CD8-positive, alpha-beta memory T cell (primary cell): ENCODE measurements at places on chromosomes 13 and 19.

- DNase-seq: no peak
Observed at GRCh38 chr13:33677215-33677614, 140.7 kb upstream of the RFC3 start.

DNA sequence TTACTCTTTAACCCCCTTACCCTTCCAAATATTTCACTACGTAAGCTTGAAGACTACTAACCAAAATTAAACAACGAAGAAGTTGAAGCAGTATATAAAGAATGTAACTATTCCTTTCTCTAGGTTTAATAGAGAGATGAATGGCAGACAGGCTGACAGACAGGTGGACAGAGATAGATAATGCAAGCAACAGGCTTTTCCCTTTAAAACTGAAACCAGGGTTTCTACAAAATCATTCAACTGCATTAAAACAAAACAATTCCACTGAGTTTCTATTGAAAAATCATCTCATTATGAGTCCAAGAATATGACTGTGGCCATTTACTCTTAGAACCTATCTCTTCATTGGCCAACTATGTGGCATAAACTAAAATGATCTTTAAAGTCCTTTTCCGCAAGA lies 15.2 kb downstream of the LNX2 start:
- no peak for DNase-seq

DNA sequence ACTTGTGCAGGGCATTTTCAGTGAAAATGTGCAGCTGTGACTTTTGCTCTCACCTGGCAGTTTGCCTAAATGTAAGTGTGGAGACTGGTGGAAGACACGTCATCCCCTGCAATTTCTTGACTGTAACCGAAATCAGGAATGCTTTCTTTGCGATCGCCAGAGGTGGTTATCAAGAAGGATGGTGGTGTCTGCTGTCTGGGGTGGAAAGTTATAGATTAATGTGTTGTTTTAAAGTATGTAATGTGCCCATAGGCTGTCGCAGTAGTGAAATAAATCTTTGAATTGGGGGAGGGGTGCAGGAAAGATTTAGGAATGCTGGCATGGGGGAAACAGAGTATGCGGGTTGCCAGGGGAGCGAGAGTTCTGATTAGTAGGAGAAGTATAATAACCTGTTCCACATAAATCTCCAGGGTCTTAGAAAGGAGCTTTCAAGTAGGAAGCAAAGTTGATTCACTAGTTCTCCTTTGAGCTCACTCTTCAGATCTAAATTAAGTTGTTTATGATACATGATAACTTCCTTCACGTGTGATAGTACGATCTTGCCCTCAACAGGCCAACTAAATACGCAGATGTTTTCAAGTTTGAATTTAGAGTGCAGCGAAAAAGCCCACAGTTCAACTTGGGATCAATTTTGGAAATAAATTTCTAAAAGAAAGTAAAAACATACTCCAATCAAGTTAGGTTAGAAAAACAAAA lies 1520.0 kb upstream of the SLC10A2 start:
- DNase-seq: no peak

- no peak for DNase-seq
Observed at GRCh38 chr19:5935473-5936291, 21.6 kb downstream of the CAPS start.

DNA sequence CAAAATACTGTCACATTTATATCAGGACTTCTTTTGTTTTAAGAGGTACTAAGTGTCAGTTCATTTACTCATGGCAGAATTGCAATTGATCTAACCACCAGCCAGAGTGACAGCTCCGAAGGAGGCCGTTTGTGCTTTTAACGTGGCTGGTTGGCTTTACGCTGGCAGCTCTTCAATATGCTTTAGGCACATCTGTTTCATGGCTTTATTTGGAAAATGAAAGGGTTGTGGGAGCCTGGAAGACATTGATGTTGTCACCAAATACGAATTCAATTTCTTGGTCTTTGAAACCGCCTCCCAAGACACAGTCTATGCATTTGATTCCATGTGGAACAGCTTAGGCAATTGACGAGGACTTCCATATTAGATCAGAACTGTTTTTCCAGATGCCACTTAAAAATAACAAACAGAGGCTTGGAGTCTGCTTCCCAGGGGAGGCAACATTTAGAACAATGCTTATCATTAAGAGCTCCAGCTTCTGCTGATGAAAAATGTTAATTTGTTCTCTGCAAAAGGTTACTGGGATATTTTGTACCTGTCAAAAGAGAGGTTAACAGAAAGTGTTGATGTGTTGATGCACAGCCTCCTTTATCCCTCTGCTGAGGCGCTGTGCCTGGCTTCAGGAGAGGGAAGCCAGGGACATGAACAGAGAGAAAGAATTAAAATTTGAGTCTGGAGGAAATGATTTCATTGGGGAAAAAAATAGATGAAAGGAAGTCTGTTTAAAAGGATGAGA lies 64.0 kb upstream of the TNFRSF19 start:
- DNase-seq: no peak

DNA sequence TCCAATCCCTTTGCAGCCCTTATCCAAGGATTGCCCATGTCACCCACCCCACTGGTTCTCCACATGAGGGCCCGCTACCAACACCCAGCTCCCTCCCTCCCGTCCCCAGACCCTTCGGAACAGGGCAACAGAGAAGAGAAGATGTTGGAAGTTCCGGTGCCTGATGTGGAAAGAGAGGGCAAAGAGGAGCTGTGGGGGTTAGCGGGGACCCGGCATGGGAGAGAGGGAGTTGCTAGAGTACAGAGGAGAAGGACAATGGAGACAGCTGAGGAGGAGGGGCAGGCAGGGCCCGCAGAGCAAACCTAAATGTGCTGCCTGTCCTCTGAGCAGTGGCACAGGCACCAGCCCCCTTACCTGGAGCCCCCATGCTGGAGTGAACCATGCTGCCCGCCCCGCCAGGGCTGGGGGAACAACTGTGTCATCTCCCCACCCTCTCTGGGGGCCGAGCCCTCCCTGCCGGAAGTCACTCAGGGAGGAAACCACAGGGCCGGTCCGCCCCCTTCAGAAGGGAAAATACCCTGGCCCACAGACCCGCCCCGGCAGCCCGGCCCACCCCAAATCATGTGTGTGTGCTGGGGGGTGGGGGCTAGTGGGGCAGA lies at the start of gene POU2F2:
TSS of gene POU2F2 (minus strand) at position 417 of the 599 bp plus-strand sequence. CDS start at position 382, 35 bp downstream.
- DNase-seq: peak; percentile 95

GRCh38 chr13:40439928-40440327 lies 226.5 kb downstream of the FOXO1 start:
- DNase-seq: no peak

DNA sequence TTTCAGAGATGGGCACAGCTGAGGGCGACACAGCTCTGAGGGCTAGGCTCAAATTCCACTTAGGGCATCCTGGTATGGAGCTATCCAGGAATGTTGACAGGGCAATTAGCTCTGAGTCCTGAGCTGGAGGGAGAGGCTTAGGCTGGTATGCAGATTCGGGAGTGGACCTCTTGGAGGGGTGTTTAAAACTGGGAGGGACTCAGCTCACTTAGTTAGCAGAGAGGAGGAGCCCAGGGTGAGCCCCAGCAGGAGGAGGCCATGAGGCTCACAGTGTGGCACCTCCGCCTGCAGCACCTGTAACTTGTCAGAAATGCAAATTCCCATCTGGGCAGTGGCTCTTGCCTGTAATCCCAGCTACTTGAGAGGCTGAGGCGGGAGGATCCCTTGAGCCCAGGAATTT lies 10.2 kb upstream of the NOP53 start:
- no peak for DNase-seq

DNA sequence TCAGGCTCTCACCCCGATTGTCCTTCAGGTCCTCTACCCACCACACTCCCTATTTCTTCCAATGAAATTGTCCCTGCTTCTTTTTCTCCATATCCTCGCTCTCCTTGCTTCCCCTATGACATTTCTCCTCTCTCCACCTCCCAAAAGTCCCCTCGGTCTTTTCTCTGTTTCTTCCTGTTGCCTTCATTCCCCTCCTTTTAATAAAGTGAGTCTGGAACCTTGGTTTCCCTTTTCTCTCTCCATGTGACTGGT lies 676 bp upstream of the ZNF574 start:
- DNase-seq: no peak

- no peak for DNase-seq
Observed at GRCh38 chr13:66716538-66716937, 513.6 kb downstream of the PCDH9 start.

DNA sequence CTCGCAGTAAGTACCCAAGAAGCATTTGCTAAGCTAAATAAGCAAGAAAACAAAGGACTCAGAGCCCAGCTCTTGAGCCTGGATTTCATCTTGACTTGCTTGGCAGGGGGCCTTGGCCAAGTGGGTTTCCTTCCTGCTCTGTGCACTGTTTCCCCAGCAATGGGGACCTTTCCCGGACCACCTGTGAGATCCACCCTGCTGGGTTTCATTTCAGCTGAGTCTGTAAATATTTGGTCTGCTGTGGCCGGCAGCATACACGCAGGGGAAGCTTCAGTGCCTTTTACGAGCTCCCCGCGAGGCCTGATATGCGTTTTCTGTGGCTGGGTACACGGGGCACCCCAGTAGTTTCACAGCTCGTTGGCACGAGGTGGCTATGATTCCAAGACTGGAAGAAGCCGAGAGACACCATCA lies 12.4 kb upstream of the TINCR start:
- DNase-seq: no peak

GRCh38 chr13:103354171-103354570 lies 288.0 kb upstream of the SLC10A2 start:
- DNase-seq: no peak

- DNase-seq: no peak
Observed at GRCh38 chr13:39688278-39688677, 32.8 kb downstream of the COG6 start.

DNA sequence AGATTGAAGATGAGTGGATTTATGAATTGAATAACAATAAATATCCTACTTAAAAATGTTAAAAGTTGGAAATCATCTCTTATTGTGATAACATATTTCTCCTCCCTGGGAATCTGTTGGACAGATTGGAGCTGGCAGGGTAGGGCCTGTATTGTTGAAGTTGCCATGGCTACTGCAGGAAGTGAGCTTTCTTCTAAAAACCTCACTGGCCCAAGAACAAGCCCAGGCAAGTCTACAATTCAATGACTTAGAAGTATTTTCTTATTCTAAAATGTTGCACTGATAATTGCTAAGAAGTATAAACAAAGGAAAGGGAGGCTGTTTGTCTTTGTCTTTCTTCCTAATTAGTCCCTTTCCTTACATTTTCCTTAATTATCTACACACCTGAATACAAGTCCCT lies 112.1 kb downstream of the DLEU7 start:
- no peak for DNase-seq

GRCh38 chr13:22018836-22019210 lies 347.9 kb downstream of the FGF9 start:
- no peak for DNase-seq

GRCh38 chr13:104297075-104297474 lies 1230.9 kb upstream of the SLC10A2 start:
- no peak for DNase-seq

GRCh38 chr13:94705081-94706030 lies 7.0 kb downstream of the SOX21 start:
- no peak for DNase-seq

DNA sequence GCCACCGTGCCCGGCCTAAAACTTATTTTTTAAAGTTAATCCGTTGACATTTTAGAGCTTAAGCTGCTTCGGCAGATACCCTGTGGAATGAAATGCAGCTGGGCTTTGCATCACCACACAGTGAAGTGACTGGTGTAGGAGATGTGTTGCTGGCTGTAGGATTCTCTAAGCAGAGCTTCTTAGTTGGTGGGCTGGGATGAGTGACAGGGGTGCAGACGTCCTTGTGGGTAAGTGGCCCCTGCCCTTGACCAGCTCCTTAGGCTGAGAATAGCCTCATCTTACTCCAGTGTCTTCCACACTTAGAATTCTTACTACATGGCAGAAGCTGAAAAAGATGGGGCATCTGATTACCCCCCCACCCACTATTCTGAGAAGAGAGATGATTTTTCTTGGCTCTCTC lies 11.6 kb downstream of the GATAD2A start:
- no peak for DNase-seq

GRCh38 chr13:59809564-59809963 lies 354.2 kb downstream of the DIAPH3 start:
- no peak for DNase-seq

DNA sequence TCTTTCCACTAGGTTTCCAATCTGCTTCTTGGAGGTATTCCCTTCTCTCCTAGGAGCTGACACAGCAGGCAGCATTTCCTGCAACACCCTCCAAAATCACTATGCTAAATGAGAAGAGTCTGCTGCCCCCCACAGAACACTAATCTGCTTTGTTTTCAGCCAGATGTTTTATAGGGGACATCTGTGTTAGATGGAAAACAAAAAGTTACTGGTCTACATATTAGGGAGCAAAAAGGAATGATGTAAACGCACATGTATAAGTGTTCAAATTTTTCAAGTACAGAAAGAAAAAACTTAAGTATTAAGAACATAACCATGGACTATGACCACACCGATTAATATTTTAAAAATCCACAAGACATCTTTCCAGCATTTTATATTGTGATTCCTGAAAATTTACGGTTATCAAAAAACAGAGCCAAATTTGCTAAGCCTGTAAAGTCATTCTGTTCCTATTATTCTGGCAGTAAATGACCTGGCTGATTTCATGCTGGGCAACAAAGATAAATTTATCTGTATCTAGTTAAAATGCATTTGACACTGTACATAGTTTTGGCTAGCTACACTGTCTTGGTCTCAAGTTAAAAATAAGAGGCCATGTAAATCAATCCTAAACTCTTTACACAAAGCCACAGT lies 63.3 kb downstream of the DCLK1 start:
- no peak for DNase-seq
